ENCODE measurements at places on chromosomes 7 and 10.
A peak's percentile ranks its signal among the peaks of the same experiment; 100 is the strongest.

DNA sequence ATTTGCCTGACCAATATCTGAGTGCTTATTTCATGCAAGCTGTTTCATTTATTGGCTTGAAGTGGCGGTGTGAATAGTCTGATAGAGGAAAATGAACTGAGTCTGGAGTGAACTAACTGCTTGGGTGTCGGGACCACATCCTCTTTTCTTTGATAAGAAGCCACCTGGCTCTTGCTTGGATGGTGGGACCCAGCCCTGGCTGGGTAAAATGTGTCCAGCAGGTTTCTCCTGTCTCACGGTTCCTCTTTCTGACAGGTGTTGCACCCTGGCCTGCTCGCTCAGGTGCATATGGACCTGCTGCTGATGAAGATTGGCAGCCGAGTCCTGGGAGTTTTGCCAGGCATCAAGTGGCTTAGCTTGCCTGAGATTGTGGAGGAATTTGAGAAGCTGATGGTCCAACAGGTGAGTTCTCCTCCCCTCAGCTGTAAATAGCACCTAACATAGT lies 1.6 kb downstream of the ADCK2 start:
- DNase-seq = peak; percentile 20

GRCh38 chr10:60367901-60368300 lies 21.8 kb downstream of the ANK3 start:
- DNase-seq = no peak

DNA sequence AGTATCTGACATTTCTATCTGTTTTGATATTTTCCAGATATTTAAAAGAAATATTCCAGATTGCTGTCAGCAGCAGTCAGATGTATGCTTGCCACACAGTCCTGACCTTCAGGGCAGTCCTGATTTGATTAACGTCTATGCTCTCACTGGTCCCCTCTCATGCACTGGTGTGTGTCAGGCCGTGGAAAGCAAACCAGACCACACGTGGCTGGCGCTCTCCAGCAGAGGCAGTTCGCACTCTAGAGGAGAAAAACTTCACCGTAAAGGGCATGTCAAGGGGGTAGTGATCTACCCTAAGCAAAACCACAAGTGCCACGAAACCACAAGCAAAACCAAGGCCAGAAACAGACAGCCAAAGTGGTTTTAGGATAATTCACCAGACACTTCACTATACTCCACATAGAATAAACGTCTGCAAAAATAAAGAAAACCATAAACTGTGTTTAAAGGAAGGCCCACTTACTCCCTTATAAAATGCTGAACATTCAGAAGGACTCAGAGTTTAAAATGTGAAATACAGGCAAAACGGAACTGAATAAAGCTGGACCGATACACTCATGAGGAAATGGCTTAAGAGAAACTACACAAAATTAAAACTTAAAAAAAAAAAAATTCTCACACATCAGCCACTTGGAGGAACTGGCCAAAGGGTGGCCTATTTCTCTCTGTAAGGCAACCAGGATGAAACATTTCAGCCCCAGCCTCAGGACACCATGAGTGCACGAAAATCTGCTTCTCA lies 26.4 kb downstream of the PARP12 start:
- DNase-seq = no peak

GRCh38 chr10:17766731-17767130 lies 14.7 kb downstream of the TMEM236 start:
- no peak for DNase-seq

DNA sequence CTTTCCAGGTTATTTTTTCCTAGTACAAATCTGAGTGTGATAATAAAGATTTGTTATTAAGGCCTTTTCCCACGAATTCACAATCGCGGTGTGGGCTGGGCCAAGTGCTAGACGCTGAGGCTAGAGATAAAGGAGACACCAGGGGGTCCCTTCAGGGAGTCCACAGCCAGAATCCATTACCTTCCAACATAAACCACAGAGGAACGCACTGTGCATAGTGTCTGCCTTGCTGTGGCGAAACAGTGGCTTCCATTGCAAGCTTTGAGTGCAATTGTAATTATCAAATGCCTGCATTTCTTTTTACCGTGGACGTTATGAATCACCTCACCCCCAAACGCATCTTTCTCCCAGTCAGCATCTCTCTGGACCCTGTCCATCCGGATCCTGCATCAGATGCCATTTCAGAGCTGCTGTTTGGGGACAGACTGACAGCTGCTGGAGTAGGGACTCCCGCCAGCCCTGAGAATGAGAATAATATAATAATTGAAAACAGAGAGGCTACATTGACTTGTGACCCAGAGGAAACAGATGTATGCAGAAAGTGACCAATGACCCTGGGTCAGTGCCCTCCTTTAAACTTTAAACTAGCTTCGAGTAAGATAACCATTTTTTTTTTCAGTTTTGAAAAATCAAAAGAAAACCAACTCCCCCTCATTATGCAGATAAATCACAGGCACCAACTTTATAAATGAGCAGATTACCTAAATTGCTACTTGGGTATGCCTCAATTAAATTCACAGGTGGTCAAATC lies 456.2 kb upstream of the NRP1 start:
- no peak for DNase-seq

- DNase-seq = no peak
These were observed 63.9 kb downstream of the SND1 start for GRCh38 chr7:127715901-127716300.

DNA sequence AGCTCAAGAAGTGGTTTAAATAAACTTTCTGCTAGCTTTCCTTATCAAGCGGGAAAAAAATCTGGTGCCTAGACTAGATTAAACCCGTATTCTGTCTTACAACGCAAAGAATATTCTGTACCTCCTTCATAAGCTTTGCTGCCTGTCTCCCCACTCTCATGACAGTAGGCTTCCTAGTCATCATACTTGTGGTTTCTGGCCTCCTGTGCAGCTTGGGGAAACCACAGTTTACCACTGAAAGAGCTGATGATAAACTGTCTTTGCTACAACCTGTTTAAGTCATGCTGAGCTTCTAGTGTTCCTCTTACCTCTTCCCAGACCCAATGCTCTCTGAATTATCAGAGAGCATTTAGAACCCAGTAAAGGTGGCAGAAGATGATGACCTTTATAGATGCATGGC lies 55.0 kb downstream of the PODXL start:
- no peak for DNase-seq

DNA sequence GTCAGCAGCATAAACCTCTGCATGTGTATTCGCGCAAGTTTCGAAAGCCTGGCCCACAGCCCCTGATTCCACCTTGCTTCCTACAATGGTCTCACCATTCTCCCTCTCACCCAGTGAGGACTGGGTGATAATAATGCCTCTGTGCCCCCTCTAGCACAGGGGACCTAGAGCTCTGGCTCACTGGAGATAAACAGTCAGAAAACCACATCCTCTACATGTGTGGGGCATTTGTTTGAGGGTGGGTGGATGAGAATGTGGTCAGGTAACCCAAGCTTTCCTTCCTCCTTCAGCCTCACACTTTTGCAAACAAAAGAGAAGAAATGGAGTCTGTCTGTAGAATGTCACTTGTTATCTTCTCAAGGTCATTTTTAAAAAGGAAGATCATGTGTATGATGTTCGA lies 373.5 kb downstream of the KCNMA1 start:
- DNase-seq = no peak

DNA sequence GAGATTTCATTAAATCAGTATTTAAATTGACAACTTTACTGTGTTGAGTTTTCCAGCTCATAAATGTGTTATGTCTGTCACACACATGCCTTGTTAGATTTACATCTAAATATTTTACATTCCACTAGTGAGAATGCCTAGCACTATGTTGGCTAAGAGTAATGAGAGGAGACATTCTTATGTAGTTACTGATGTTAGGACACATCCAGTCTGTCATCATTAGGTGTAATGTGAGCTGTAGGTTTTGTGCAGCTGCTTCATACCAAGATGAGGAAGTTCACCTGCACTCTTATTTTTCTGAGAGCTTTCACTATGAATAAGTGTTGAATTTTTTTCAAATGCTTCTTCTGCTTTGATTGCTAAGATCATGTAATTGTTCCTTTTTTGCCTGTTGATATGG lies 218.0 kb upstream of the IGFBP3 start:
- no peak for DNase-seq

- no peak for DNase-seq
These were observed 20.0 kb downstream of the ABCB1 start for GRCh38 chr7:87580636-87581035.

- DNase-seq = no peak
These were observed 224.4 kb downstream of the NEBL start for GRCh38 chr10:20672741-20673140.

- DNase-seq = no peak
These were observed 160.6 kb downstream of the FGFR2 start for GRCh38 chr10:121437596-121437995.

GRCh38 chr7:36115448-36116321 lies 37.4 kb upstream of the EEPD1 start:
- no peak for DNase-seq

DNA sequence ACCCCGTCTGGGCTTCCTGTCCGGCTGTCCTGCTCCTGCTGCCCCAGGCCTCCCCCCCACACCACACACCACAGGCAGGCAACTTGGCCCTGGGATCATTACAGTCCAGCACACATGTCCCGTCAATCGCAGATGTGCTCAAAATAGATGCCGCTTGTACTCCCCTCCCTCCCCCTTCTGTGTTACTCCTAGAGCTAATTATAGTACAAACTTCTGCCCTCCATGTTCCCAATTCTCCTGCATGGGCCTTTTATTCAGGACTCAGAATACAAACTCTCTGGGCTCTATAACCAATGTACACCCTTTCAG lies at the start of gene SYNPO2L:
SYNPO2L (minus strand) TSS at position 40 of the 309 bp plus-strand sequence. CDS start 107 bp downstream, outside the sequence.
- DNase-seq = no peak

DNA sequence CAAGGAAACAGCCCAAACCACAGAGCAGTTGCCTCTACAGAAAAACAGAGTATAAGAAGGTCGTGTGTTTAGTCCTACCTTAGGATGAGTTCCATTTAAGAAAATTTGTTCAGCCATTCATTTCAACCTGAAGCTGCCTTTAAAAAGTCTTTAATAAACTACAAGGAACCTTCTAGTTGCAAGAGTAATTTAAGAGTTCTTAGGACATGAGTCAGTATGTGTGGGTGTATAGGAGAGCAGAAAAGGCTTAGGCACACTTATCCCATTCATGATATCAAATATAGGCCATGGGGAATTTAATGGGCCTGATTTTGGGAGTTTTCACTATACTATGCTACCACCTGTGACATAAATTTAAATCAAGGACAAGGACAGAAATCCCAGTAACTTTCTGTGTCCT lies 496.8 kb downstream of the TFEC start:
- DNase-seq = no peak

- no peak for DNase-seq
These were observed 627.4 kb downstream of the CALN1 start for GRCh38 chr7:71784781-71785180.

- no peak for DNase-seq
These were observed 185.5 kb downstream of the CFTR start for GRCh38 chr7:117665368-117665767.

DNA sequence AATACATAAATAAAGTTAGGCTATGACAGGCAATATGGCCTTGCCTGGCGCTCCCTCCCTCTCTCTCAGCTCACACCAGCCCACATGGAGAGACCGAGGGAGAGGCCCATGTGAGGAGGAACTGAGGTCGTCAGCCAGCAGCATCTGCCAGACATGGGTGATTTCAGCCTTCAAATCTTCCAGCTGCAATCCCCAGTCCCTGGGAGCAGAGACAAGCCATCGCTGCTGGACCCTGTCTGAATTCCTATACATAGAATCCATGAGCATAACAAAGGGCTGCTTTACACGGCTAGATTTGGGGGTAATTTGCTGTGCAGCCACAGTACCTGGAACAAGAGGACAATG lies 35.6 kb downstream of the ANKRD16 start:
- no peak for DNase-seq

GRCh38 chr10:52368725-52369124 lies 54.6 kb downstream of the DKK1 start:
- no peak for DNase-seq

GRCh38 chr7:82468435-82468834 lies 24.9 kb upstream of the CACNA2D1 start:
- no peak for DNase-seq

- DNase-seq = no peak
These were observed 42.8 kb upstream of the TNS3 start for GRCh38 chr7:47624689-47625088.

DNA sequence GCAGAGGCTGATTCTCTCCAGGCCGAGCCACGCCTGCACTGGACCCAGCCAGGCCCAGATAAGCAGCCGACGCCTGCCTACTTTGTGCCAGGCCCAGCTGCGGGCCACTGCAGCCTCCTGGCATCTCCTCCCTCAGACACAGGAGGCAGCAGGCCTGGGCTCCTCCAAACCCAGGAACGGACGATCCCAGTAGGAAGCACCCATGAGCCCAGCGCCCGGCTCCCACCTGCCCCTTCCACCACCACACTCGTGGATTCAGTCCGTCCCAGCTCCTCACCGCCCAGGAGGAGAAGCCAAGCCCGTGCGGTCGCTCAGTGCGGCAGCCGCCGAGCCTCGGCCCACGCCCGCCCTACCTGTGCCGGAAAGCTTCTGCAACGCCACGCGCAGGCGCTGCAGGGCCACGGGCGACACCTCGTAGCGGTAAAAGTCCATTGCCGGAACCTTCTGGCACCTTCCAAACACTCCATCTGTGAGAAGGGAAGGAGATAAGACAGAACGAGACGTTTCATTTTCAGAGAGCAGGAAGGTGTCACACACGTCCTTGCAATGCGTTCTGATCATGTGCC lies 271.1 kb downstream of the PTPRN2 start:
- no peak for DNase-seq

DNA sequence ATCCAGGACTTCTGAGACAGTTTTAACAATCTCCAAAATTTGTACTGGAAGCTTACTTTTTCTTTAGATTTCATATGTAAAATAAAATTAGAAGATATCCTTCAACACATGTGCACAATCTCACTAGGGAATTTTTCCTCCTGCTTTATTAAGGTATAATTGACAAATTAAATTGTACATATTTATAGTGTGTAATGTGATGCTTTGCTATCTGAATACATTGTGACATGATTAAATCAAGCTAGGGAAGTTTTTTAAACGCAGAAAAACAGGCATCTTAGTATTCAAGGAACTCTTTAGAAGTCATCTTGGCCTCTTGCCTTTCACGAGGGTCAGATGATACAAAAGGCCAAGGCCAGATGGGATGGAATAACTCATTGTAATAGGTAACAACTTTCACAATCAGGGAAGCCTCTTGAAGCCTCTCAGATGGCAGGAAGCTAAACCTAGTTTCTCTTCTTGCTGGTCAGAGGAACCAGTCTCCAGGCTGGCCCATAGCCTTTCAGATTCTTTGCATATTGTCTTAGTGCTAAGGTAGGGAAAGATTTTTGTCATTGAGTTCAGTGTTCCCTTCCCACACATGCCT lies 78.7 kb downstream of the RHOBTB1 start:
- DNase-seq = no peak

DNA sequence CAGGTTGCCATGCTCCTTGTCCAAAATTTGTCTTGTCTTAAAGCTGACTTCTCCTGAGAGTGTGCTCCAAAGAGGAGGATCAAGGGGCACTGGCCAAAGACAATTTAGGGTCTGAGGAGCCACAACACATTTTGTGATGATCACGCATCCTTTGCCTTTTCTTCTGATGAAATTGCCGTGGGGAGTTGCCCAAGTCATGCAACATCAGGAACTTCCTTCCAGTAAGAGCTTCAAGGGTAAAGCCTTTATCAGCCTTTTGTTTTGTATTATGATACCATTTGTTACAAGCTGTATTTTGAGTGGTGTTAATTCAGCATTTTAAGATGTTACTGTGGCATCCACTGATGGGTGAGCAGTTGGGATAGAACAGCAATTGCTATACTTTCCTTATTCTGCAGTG lies 131.2 kb upstream of the MKI67 start:
- no peak for DNase-seq

- DNase-seq = no peak
These were observed 31.3 kb downstream of the DDC start for GRCh38 chr7:50533866-50534265.

All from NCI-H1105 (cell line).